ENCODE measurements at places on chromosomes 16 and 17. TPM values are rescaled to one million over a fixed set of nuclear protein-coding genes. Genes with fewer than 3 reads are reported as not detected.

Gene CYGB
- 7.4 TPM for total RNA-seq

Gene NTN3
- 9.4 TPM for total RNA-seq

Gene CHST4
- not detected for total RNA-seq

Gene IRX3
- total RNA-seq, result 207 TPM

Gene CBFA2T3
- total RNA-seq, result 0.21 TPM

Gene PDE6G
- 0.32 TPM for total RNA-seq

Gene HOXB8
- not detected for total RNA-seq

Gene ABCA10
- total RNA-seq, result 0.04 TPM

Gene CMTM1
- total RNA-seq, result 2.0 TPM

All from cardiac muscle cell (in vitro differentiated cells and primary cell).